Memory B cell (primary cell): ENCODE measurements at places on chromosomes 13 and 19.
A peak's percentile ranks its signal among the peaks of the same experiment; 100 is the strongest.

- H3K4me1 ChIP-seq, result no peaks in the 10 kb centered on the region
- no peak for DNase-seq
- no peak overlapping the region for H3K4me3 ChIP-seq
- H3K27ac ChIP-seq, result no peak overlapping the region
Measured at GRCh38 chr13:68872338-68872737, 1235.3 kb upstream of the ATXN8OS start.

- no peak for DNase-seq
- H3K27ac ChIP-seq, result no peak overlapping the region
- H3K4me3 ChIP-seq, result no peak overlapping the region
Measured at GRCh38 chr19:48867746-48868113, 687 bp downstream of the PLEKHA4 start.

GRCh38 chr13:40272776-40273139 is 393.7 kb downstream of the FOXO1 start:
- no peak overlapping the region for H3K27ac ChIP-seq
- peaks cover 2% of the 10 kb centered on the region for H3K27me3 ChIP-seq
- DNase-seq, result no peak
- no peak overlapping the region for H3K4me3 ChIP-seq
- peaks cover 11% of the 10 kb centered on the region for H3K4me1 ChIP-seq
- no peaks in the 10 kb centered on the region for H3K36me3 ChIP-seq

DNA sequence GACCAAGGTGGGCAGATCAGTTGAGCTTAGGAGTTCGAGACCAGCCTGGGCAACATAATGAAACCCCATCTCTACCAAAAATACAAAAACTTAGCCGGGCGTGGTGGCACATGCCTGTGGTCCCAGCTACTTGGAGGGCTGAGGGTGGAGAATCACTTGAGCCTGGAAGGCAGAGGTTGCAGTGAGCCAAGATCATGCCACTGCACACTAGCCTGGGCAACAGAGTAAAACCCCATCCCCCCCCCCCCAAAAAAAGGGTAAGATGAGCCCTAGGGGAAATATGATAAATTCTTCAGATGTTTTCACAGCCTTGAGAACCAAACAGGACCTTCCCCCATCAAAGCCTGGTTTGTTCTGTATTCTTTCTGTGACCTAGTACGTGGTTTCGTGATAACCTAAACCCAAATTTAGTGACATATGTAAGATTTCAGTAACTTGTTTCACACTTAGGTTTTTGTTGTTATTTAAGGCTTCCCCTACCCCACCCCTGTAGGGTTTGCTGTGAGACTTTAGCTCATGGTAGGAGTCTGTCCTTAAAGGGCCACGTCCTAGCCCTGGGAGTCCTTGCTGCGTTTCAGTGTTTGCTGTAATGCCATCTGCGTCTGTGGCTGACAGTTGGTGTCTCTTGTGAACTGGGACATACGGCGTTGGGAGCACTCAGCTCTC is 49.6 kb downstream of the MYO9B start:
- no peak for DNase-seq
- H3K36me3 ChIP-seq, result peaks cover 14% of the 10 kb centered on the region
- peak overlapping the region; percentile 93 for H3K27ac ChIP-seq
- H3K27me3 ChIP-seq, result no peaks in the 10 kb centered on the region

GRCh38 chr19:51123802-51124201 is 904 bp upstream of the SIGLEC9 start:
- peaks cover 16% of the 10 kb centered on the region for H3K4me1 ChIP-seq
- peaks cover 4% of the 10 kb centered on the region for H3K36me3 ChIP-seq
- H3K27me3 ChIP-seq, result peaks cover 19% of the 10 kb centered on the region
- no peak overlapping the region for H3K27ac ChIP-seq
- no peak for DNase-seq
- no peak overlapping the region for H3K4me3 ChIP-seq

DNA sequence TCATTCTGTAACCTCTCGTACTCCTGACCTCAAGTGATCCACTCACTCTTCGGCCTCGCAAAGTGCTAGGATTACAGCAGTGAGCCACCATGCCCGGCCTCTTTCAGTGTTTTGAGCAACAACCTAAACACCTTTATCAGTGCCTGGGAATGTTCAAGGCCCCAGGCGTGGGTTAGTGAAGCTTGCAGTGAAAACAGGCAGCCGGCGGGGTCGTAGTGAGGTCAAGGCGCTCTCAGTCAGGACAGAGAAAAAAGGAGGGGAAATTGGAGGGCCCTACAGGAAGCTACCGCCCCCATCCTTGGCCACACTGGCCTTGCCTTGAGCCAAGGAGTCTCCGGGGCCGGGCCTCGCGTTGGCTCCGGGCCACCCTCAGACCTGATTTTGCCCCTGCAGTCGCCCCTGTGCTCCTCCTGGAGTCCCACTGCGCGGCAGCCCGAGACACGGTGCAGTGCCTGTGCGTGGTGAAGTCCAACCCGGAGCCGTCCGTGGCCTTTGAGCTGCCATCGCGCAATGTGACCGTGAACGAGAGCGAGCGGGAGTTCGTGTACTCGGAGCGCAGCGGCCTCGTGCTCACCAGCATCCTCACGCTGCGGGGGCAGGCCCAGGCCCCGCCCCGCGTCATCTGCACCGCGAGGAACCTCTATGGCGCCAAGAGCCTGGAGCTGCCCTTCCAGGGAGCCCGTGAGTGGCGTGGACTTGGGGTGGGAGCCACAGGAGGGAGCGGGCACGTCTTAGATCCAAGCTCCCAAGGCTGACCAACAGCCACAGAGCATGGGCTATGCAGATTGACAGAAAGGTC is 17.7 kb downstream of the MAG start:
- H3K27ac ChIP-seq, result no peak overlapping the region
- no peak overlapping the region for H3K4me3 ChIP-seq
- no peak for DNase-seq
- no peaks in the 10 kb centered on the region for H3K27me3 ChIP-seq

- no peak for DNase-seq
- H3K4me1 ChIP-seq, result peaks cover 23% of the 10 kb centered on the region
- peak within 1 kb of the TSS; percentile 77 for H3K4me3 ChIP-seq
- peaks cover 1% of the 10 kb centered on the region for H3K36me3 ChIP-seq
Measured at GRCh38 chr19:45667620-45668341, at the start of gene GIPR. Gene GIPR, plus strand, starts transcription at chr19:45668221. Its CDS starts 1,300 bp downstream, at chr19:45669521.

- peaks cover 6% of the 10 kb centered on the region for H3K36me3 ChIP-seq
- no peaks in the 10 kb centered on the region for H3K27me3 ChIP-seq
- no peak for DNase-seq
- H3K4me1 ChIP-seq, result peaks cover 37% of the 10 kb centered on the region
- peak overlapping the region; percentile 72 for H3K27ac ChIP-seq
Measured at GRCh38 chr19:38868551-38868950, 9.5 kb downstream of the RINL start.

DNA sequence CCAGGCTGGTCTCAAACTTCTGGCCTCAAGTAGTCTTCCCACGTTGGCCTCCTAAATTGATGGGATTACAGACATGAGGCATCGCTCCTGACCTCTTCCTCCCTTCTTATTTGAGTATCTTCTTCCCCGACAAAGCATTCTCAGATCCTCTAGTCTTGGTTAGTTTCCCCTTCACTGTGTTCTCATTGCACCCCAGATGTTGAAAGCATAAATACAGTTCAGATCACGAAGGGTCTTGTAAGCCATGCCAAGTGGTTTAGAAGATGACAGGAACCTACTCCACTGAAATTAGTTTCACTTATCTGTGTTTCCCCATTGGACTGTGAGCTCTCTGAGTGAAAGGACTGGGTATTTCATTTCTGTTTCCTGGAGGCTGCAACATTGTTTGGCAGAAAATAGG is 100.7 kb downstream of the DGKH start:
- no peak overlapping the region for H3K27ac ChIP-seq
- peaks cover 4% of the 10 kb centered on the region for H3K27me3 ChIP-seq
- no peaks in the 10 kb centered on the region for H3K4me1 ChIP-seq
- H3K4me3 ChIP-seq, result no peak overlapping the region
- peaks cover 2% of the 10 kb centered on the region for H3K36me3 ChIP-seq

- no peaks in the 10 kb centered on the region for H3K27me3 ChIP-seq
- no peaks in the 10 kb centered on the region for H3K36me3 ChIP-seq
- H3K4me1 ChIP-seq, result no peaks in the 10 kb centered on the region
- H3K4me3 ChIP-seq, result no peak overlapping the region
Measured at GRCh38 chr13:79548902-79549301, 67.9 kb downstream of the NDFIP2 start.

GRCh38 chr13:37011002-37011401 is 10.4 kb downstream of the EXOSC8 start:
- no peak overlapping the region for H3K27ac ChIP-seq
- no peaks in the 10 kb centered on the region for H3K27me3 ChIP-seq
- peaks cover 34% of the 10 kb centered on the region for H3K36me3 ChIP-seq
- H3K4me1 ChIP-seq, result peaks cover 3% of the 10 kb centered on the region
- no peak for DNase-seq
- H3K4me3 ChIP-seq, result no peak overlapping the region

GRCh38 chr19:33554821-33555220 is 33.2 kb upstream of the PEPD start:
- no peaks in the 10 kb centered on the region for H3K36me3 ChIP-seq
- H3K4me3 ChIP-seq, result no peak overlapping the region
- no peaks in the 10 kb centered on the region for H3K4me1 ChIP-seq
- H3K27me3 ChIP-seq, result peaks cover 8% of the 10 kb centered on the region
- no peak for DNase-seq

GRCh38 chr19:39515551-39516191 is 732 bp downstream of the SELENOV start:
- H3K36me3 ChIP-seq, result peaks cover 5% of the 10 kb centered on the region
- no peak for DNase-seq
- peak overlapping the region; percentile 31 for H3K27ac ChIP-seq
- peak overlapping the region; percentile 87 for H3K4me3 ChIP-seq
- H3K4me1 ChIP-seq, result peaks cover 12% of the 10 kb centered on the region

DNA sequence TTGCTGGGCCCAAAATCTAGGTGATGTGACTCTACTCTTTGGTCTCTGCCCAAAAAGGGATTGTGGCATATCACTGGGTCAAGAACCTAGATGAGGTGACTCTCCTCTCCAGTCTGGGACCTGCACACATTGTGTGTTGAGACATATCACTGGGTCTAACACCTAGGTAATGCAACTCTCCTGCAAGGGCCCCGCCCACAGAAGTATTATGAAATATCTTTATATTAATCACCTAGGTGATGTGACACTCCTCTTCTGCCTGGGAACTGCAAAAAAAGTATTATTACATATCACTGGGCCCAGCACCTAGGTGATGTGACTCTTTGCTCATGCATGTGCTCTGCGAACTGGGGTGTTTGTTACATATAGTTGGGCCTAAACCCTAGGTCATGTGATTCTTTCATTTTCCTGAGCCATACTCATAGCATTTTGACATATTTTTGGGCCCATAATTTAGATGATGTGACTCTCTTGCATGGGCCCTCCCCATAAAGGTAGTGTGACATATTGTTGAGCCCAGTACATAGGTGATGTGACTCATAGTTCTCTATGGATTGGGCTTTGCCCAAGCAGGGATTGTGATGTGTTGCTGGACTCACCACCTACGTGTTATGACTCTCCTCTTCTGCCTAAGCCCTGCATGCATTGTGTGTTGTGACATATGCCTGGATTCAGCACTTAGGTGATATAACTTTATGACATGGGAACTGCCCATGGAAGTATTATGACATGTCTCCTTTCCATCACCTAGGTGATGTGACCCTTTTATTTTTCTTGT is 11.2 kb upstream of the ZNF681 start:
- H3K27ac ChIP-seq, result no peak overlapping the region
- no peaks in the 10 kb centered on the region for H3K27me3 ChIP-seq
- DNase-seq, result no peak
- no peak overlapping the region for H3K4me3 ChIP-seq
- H3K36me3 ChIP-seq, result peaks cover 5% of the 10 kb centered on the region
- H3K4me1 ChIP-seq, result peaks cover 3% of the 10 kb centered on the region

DNA sequence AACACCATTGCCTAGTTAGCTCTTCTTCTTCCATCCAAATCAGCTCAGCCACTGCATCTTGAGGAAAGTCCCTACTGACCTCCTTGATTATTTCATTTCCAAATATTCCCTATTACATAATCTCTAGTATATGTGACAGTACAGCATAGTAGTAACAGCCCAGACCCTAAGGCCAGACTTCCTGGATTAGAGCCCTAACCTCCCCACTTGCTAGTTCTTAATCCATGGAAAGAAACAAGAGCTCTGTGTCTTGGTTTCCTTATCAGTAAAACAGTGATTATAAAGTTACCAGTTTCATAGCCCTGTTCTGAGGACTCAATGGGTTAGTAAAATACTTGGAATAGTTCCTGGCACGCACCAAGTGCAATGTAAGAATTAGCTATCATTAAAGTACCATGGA is 153.0 kb downstream of the RAP2A start:
- no peak overlapping the region for H3K4me3 ChIP-seq
- DNase-seq, result no peak
- peaks cover 11% of the 10 kb centered on the region for H3K27me3 ChIP-seq
- no peak overlapping the region for H3K27ac ChIP-seq
- H3K4me1 ChIP-seq, result no peaks in the 10 kb centered on the region

DNA sequence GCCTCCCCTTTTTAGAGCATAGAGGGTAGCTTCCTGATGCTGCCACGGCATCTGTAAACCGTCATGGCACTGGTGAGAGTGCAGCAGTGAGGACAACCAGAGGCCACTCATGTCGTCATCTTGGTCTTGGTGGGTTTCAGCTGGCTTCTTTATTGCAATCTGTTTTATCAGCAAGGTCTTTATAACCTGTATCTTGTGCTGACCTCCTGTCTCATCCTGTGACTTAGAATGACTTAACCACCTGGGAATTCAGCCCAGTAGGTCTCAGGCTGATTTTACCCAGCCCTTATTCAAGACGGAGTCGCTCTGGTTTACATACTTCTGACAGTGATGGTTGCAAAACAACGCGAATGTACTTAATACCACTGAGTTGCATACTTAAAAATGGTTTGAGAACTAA is 14.4 kb upstream of the FBN3 start:
- H3K4me3 ChIP-seq, result no peak overlapping the region
- peaks cover 6% of the 10 kb centered on the region for H3K4me1 ChIP-seq
- no peaks in the 10 kb centered on the region for H3K36me3 ChIP-seq
- DNase-seq, result no peak

DNA sequence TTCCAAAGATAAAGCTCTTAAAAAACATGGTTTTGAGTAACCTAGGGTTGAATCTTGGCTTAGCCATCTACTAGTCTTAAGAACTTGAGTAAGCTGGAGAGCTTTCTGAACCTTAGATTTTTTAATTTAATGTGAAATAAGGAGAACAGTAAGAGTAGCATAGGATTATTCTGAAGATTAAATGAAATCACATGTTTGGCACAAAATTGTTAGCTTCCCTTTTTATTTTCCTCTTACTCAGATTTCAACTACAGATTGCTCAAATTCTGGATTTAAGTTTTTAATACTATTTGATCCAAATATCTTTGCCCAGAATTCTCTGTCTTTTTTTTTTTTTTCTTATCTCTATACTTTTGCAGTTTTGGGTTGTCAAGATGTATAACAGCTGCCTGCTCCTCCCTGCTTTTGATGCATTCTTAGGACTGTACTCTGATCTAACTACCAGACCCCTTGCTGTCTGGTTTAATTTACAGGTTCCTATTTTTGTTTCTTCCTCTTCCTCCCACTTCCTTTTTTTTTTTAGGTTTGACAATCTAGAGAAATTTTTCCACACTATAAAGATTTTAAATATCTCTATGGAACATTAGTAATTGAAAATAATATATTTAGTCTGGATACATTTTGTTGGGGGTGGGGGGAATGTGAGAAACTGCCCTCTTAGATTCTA is 12.3 kb downstream of the POMP start:
- DNase-seq, result no peak
- no peaks in the 10 kb centered on the region for H3K27me3 ChIP-seq
- peak overlapping the region; percentile 68 for H3K27ac ChIP-seq
- peaks cover 13% of the 10 kb centered on the region for H3K4me1 ChIP-seq
- H3K4me3 ChIP-seq, result no peak overlapping the region

- H3K4me1 ChIP-seq, result peaks cover 3% of the 10 kb centered on the region
- no peak overlapping the region for H3K4me3 ChIP-seq
- no peaks in the 10 kb centered on the region for H3K36me3 ChIP-seq
- no peak overlapping the region for H3K27ac ChIP-seq
- H3K27me3 ChIP-seq, result peaks cover 5% of the 10 kb centered on the region
- no peak for DNase-seq
Measured at GRCh38 chr13:71871844-71872243, 4.8 kb upstream of the DACH1 start.
